Fibroblast of skin of back (primary cell): ENCODE measurements at places on chromosomes 3 and 15.

DNA sequence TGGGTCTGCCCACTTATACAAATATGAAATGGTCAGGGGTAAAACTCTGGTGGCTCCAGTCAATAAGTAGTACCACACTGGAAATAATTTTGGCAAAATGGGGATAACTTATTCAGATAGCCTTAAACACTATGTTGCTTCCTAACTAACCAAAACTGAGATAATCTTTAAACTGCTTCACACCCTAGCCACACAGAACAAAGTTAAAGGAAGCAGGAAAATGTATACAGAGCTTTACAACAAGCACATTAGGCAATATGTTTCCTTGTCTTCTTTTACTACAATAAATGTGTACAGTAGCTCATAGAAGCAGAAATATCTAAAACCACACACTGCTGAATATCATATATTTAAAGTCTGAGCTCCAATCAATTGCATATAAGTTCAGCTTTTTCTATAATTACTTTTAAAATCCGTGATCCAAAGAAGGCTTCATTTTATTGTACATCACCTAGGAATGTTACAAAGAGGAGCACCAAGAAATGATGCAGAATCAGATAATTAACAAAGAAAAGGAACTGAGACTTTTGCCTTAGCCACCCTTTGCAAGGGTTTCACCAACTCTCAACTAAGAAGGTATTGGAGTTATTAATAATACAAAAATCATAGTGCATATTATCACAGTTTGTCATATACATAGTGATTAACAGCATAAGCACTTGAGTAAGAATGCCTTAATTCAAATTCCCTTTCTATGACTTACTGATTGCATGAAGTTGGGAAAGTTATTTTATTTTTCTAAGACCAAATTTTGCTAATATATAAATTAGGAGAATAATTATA lies 9.2 kb upstream of the SSR3 start:
- peak; percentile 58 for DNase-seq

DNA sequence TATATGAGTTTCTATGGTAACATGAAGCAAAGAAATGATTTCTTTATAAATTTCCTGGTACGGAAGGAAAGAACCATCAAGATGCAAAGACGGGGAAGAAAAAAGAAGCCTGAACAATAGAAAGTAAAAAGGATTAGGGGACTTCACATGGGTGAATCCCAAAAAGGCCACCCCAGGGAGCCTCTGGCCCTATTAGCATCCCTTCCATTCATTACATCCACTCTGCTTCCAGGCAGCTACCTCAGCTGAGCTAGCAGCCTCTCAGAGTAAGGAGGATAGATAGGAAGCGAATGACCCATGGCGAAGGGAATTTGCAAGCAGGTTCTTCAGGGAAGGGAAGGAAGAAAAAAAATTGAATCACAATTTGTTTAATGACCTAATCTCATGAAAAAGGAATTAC lies 81.6 kb downstream of the GABRB3 start:
- no peak for DNase-seq

- peak; percentile 15 for DNase-seq
Measured at GRCh38 chr3:73365756-73366397, 258.9 kb downstream of the PDZRN3 start.

DNA sequence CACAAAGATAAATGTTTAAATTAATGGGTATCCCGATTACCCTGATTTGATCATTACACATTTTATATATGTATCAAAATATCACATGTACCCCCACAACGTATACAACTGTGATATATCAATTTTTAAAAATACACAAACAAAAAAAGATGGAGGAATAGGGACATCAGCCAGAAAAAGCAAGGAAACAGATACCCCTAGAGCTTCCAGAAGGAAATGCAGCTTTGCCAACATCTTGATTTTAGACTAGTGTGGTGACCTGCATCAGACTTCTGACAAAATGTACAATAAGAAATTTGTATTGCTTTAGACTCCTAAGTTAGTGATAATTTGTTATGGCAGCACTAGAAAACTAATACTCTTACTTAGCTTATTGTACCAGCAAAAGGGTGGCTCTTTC lies 483.8 kb downstream of the TUSC7 start:
- DNase-seq = peak; percentile 13

DNA sequence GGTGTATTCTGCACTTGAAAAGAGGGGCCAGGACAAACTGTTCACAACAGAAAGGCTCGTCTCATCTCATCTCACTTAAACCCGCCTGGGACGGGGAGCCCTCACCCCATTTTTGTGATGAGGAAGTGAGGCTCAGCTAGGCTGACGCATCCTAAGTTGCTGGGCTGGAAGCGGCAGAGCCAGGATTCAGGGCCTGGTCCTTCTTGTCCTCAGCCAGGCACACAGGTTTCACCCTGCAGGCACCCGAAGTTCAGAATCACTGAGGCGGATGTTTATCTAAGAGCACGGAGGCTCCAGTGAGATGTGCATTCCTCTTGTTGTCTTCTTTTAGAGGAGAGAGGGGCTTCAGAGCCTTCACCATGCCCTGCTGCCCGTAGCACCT lies 51.1 kb upstream of the PLXNA1 start:
- DNase-seq = no peak

DNA sequence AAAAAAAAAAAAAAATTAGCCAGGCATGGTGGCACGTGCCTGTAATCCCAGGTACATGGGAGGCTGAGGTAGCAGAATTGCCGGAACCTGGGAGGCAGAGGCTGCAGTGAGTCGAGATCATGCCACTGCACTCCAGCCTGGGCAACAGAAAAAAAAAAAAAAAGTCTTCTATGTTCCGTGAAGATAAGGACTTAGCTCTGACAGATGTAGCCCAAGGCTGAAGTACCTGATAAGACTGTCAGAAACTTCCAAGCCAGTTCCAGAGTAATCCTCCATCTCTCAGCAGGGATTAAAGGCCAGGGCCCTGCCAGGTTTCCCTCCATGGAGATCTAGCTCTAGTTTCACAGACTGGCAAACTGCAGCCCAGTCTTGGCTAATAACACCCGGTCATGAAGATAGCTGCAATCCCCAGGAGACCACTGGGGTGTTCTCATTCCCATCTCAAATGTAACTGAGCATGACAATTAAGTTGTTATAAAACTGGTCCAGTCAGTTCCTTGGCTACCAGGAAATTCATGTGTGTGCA lies 8.5 kb downstream of the CDCP1 start:
- DNase-seq = peak; percentile 65

DNA sequence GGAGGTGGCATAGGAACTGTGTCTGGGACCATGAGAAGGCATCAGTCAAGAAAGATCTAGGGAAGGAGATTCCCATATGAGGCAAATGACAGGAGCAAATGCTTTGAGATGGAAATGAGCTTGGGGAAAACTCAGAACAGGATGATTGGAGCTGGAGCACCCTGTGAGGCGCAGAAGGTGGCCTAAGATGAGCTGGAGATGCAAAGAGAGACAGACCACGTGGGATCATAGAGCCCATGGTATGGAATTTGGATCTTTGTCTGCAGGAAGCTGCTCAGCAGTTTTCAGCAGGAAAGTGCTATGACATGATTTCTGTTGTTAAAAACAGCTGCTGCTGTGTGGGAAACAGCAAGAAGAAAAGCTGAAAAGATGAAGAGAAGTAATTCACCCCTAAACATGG lies 310.6 kb downstream of the MAGI1 start:
- no peak for DNase-seq

- peak; percentile 84 for DNase-seq
Measured at GRCh38 chr3:168024537-168024941, 71.2 kb downstream of the GOLIM4 start.

DNA sequence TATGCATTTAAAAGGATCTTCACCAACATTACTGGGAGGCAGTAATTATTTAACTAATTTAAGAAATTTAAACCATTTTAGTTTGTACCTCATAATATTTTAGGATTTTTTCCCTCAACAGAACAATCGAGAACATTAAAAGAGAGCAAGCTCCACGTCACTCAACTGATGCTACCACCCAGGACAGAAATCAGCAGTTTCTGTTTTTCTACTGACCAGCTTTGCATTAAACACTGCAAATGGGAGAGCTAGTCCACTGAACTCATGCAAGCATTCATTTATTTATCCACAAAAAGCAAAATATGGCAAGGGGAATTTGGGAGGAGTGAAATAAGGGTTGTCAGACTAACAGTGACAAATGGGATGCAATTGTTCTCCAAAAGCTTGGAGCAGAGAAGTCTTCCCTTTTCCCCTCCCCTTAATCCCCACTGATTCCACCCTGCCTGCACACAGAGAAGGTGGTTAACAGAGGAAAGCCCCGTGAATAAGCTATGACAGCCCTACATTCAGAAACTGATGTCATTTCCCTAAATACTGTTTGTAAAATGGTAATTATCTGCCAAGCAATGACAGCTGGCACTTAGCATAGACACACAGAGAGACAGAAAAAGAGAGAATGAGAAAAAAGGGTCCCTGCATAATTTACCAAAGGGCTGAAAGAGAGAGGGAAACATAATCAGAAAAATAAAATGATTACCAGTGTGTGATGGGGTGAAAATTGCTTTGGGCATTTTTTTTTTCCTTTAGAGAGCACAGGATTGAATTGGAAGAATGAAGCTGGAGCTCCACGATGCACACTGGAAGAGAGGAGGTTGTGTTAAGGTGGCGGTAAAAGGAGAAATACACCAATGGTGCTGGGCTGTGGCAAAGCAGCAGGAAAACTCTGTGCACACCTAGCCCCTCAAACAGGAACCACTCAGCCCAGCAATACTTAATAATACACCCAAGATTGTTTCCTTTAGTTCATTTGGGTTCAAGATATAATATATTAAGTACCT lies 777.4 kb downstream of the TUSC7 start:
- DNase-seq = no peak

DNA sequence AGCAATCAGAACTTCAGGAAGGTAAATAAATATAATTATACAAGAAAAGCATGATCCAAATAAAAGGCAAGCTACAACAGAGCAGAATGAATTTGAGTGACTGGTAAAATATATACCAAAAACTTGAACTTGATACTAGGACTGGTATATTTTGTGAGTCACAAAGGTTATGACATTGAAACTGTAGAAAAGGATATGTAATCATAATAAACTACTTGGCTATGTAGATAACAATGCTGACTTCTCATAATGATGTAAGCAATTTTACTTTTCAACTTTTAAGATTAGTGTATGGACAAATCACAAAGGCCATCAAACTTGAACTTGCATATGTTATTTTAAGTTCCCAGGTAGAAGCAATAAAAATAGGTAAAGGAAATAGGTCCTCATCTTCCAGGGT lies 384.5 kb upstream of the NECTIN3 start:
- no peak for DNase-seq

DNA sequence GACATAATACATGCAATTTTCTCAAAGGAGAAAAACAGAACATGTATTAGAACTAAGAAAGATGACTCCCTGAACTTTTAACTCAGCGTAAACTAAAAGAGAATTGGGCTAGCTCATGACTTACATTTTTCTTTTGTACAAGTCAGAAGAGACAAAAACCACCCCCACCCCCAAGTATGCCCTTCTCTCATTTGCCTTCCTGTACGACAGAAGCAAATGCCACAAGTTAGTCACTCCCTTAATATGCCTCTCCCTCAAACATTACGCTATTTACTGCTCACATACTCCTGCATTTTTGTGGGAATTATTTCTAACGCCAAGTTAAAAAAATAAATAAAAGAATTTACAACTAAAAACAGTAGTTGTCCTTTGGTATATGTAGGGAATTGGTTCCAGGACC lies 22.0 kb downstream of the CPEB1 start:
- peak; percentile 21 for DNase-seq

DNA sequence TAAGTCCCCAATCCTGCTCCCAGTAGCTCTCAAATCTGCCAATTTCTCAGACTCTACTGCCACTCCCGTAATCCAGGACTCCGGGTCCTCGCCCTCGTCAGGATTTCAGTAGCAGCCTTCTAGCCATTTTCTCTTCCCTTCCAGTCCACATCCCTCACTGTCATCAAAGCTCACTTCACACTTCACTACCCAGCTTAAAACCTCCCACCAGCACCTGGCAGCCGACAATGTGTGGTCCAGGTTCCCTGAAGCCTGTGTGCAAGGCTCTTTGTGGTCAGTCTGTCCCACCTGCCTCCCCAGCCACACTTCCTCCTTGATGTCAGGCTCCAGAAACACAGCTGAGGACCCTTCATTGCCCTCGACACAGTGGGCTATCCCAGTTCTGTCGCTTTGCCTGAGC lies 304.5 kb upstream of the ROPN1 start:
- no peak for DNase-seq
